ENCODE measurements at places on chromosomes 16 and 17.

DNA sequence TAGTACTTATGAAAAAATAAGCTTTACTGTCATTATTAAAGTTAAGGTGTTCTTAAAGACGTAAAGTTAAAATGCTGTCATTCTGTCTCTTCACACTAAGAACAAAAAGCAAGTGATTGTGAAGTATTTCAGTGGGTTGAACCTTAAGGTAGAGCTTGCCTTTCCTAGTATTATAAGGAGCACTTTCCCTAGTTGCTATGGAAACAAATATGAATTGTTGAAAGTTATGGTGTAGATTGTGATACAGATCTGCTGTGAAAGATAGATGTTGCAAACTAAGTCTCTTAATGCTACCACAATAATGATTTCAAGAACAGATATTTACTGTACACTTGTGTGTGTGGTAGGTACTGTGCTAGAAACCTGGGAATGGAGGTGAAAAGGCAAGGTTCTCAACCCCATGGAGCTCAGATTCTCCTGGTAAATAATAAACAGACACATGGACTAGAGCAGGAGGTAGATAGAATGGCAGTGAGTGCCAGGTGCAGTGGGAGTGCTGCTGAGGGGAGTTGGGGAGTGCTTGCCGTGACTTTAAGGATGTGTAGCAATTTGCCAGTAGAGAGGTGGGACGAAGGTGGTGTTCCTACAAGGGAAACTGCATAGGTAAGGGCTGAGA lies 34.7 kb downstream of the MRTFB start:
- no peak for DNase-seq

DNA sequence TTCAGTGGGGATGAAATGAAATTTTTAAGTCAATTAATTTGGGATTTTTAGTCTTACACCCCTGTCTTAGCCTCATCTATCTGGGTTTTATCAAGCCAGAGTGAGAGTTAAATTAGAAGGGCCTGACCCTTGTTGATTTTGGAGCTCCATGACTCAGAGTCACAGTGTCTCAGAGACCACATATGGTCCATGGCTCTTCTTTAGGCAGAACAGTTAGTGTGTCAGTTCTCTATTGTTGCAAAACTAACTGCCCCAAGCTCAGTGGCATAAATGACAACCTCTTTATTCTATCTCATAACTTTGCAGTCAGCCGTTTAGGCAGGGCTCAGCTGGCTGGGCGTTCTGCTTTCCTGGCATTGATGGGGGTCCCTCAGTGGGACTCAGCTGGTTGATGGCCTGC lies 44.7 kb downstream of the IRF8 start:
- DNase-seq = no peak

DNA sequence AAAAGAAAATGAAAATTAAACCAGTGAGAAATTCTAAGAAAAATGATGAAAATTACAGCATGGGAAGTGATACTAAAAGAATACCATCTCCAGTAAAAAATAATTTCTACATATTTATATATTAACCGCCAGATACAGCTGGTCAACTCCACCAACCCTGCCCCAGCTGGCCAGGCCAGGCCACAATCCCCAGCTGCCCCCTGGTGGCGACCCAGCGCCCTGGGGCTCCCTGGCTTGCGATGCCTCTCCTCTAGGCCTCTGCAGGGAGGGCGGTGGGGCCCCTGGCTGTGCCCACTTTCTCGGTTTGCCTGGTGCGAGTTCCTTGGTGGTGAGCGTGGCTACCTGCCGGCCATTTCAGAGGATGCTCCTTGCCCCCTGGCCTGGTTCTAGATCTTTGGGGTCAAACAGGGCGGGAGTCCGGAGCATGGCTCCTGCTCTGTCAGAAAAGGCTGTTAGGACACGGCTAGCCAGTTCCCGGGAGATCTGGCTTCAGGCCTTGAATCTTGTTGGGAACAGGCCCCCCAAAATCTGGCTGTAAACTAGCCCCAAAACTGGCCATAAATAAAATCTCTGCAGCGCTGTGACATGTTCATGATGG lies 14.5 kb downstream of the GLIS2 start:
- DNase-seq = peak; percentile 73

DNA sequence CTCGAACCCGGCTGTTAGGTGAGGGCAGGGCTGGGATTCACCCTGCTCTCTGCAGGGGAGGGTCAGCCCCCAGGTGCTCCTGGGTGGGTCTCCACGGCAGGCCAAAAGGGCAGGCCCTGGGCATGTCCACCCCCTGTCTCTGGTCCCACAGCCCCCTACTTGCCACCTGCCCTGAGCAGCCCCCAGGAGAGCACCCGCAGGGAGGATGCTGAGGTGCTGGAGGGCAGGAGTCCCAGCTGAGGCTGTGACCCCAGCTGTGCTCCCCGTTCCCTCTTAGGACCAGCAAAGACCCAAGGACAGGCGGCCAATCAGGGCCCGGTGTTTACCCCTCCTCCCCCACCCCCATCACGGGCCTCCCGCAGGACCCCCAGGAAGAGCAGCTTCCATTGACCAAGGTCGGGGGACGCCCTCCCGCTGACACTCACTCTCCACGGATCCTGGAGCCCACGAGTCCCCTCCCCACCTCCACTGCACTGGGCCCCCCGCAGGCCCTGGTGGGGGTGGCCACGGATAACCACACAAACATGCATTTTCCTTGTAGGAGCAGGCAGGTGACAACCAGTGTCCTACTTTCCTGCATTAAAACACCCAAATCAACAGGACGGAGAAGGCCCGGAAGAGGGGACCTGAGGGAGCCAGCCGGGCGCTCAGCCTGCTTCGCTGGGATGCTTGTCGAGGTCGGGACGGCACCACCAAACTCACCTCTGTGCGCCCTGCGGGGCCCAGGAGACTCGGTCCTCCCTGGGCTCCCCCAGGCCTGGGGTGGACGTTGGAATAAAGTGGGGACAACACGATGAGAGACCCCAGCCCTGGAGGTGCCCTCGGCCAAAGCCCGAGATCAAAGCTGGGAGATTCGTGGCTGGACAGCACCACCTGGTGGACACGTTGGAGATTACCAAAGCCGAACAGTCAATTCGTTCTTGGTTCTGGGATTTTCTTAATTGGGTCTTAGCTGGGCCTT lies 22.5 kb upstream of the ENPP7 start:
- peak; percentile 47 for DNase-seq

- no peak for DNase-seq
Observed at GRCh38 chr17:79500745-79501618, 109.9 kb downstream of the RBFOX3 start.

DNA sequence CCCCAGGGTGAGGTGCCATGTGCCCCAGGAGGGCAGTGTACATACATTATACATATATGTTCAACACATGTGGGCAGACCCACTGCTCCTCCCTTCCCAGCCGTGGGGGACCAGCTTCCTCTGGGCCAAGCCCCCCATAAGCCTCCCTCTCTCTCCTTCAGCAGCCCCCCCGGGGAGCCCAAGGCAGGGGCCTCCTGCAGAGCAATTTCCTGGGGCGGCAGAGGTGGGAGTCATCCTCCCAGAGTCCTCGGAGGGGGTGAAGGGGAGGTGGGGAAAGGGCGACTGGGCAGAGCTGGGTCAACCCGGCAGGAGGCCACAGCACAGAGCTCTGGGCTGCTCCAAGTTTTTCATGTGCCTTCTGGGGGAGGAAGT lies 235.1 kb downstream of the ZNF423 start:
- no peak for DNase-seq

GRCh38 chr16:20849589-20850390 lies 43.5 kb downstream of the REXO5 start:
- peak; percentile 51 for DNase-seq

GRCh38 chr16:57688487-57688986 lies 6.1 kb upstream of the DRC7 start:
- DNase-seq = no peak

- DNase-seq = no peak
Observed at GRCh38 chr17:46170639-46171429, 22.4 kb downstream of the KANSL1 start.

DNA sequence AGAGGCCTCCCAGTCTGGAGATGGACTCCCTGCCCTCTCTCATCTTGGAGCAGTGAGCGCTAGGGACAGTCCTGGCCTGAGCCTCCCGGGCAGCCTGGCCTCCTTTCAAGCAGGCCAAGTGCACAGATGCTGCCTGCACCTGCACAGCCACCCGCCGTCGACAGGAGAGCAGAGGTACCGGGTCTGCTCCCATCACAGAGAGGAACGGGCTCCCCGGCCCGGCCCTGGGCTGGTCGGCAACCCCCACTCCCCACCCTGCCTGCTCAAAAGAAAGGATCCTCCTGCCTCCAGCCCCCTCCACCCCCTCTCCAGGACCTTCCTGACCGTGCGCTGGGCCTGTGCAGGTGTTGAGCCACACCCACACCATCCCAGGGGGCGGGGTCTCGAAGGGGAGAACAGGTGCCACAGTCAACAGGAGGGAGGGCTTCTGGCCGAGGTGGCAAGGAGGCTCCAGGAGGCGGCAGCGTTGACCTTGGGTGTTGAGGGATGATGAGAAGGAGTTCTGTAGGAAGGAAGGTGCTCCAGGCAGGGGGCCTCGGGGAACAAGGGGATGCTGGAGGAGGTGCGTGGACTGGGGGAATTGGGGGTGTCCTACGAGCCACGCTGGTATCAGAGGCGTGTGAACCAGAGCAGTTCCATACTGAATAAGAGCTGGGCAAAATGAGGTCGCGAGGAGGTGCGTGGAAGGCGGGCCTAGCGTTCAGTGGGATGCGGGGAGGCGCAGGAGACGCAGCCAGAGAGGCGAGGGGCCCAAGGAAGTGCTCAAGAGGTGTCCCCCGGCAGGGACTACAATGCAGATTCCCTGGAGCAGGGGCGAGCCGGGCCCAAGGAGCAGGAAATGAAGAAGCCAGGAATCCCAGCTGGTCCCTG lies 967 bp upstream of the CDH15 start:
- DNase-seq = no peak

DNA sequence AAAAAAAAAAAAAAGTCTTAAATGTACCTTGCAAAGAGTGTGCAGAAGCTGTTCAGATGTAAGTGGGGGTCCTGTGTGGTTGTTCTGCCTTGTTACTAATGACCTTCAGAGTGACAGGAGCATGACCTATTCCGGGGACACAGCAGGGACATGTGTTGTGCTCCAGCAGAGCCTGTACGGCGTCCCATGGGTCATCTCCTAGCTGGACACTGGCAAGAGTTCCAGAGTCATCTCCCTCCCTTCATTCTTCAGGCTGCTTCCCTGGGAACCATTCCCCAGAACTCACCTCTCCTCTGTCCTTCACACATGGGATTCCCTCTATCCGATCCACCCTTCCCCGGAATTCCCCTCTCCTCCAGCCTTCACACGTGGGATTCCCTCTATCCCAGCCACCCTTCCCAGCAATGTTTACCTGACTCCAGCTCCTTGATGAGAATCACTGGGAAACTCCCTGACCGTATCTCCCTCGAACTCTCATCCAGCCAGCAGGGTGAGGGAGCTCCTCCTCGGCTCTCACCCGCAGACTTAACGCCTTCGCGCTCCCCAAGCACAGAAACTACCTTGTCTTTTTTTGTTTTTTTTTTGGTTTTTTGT lies 85.8 kb downstream of the MRM3 start:
- no peak for DNase-seq

- DNase-seq = no peak
Observed at GRCh38 chr17:58680038-58680369, 11.8 kb downstream of the TEX14 start.

All from effector memory CD8-positive, alpha-beta T cell (primary cell).